ENCODE measurements at places on chromosomes 6 and 20.

DNA sequence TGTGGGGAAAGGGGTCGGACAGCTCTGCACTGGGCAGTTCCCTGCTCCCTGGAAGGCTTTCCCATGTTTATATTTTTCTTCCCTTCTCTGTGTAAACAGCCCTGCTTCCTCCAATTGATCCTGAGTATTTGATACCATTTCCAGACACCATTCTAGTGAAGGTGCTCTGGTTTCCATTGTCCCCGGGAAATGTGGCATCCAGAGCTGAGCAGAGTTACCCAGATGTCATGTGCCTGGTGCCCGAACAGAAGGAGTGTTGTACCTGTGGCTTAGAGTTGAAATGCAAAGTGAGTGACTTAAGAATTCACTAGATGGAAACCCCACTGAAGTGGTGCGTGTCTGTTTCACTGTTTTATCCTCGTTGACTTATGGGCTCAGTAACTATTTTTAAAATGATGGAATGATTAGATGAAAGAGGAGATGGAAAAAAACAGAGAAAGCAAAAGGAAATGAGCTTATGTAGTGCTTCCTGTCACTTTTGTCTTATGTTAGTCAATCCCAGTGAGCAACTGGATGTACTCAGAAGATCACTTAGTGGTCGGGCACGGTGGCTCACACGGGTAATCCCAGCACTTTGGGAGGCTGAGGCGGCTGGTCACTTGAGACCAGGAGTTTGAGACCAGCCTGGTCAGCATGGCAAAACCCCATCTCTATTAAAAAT is 83.8 kb downstream of the SASH1 start:
- DNase-seq = no peak

DNA sequence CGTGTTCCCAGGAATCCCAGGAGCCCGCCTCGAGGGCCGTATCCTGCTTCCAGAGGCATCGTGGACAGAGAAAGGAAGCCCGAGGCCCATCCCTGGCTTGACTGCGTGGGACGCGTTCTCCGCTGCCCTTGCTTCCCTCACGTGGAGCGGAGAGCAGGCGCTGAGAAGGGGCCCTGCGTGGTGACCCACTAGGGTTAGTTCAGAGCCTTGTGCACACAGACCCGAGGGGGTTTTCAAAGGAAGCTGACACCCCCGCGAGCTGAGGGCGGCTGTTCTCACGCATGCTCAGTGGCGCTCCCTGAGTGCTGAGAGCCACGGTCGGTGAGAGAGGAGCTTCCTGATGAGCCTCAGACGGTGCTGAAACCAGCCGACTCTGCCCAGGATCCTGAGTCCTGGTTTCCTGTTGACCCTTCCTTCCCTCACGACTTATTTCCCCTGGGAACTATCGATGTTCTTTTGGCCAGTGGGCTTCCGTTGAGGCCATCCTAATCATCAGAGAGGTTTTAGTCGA is 28.9 kb upstream of the CCR6 start:
- DNase-seq = peak; percentile 51

GRCh38 chr6:113347436-113347835 is 509.7 kb upstream of the MARCKS start:
- no peak for DNase-seq

DNA sequence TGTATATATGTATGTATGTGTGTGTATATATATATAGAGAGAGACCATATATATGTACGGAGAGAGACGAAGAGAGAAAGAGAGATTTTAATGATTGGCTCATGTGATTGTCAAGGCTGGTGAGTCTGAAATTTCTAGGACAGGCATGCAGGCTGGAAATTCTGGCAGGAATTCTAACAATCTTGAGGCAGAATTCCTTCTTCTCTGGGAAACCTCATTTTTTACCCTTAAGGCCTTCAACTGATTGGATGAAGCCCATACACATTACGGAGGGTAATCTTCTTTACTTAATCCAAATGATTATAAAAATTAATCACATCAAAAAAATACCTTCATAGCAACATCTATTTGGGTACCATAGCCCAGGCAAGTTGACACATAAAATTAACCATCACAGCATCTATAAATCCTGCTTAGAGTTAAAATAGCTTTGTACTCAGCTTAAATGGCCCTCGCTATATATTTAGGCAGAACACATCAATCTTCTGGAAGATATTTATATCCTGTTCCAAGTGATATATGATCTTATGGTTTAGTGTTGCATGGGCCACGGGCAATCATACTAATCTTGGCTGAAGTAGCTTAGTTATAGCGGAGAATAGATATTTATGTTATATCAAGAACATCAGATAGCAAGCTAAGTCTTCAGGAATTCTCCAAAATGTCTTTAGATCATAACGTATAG is 36.6 kb downstream of the ABRACL start:
- DNase-seq = no peak

DNA sequence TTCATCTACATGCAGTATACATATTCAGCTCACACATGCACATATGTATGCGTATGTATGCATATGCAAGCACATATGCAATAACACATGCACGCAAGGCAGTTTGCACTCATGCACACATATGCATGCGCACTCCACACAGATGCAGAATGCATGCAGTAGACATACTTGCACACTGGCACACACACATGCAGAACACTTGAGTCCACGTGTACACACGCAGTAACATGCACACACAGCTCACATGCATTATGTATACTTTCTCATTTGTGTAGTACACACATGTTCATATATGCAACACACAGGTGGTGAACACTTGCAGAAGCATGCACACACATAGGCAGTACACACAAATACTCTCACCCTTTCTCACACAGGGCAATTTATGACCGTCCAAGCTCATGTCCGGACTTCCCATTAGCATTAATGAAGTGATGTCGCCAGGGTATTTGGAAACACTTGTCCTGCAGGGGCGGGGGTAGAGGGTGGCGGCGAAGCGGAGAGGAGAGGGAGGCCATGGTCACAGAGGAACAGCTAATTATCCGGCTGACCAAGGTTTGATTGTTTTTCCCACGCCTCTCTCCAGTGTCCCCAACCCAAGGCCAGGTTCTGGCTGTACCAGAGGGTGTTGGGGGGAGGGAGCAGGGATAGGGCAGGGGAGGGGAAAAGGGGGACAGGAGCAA is 91.3 kb downstream of the VEGFA start:
- DNase-seq = no peak

- DNase-seq = no peak
Observed at GRCh38 chr6:33828452-33828763, 24.6 kb upstream of the MLN start.

DNA sequence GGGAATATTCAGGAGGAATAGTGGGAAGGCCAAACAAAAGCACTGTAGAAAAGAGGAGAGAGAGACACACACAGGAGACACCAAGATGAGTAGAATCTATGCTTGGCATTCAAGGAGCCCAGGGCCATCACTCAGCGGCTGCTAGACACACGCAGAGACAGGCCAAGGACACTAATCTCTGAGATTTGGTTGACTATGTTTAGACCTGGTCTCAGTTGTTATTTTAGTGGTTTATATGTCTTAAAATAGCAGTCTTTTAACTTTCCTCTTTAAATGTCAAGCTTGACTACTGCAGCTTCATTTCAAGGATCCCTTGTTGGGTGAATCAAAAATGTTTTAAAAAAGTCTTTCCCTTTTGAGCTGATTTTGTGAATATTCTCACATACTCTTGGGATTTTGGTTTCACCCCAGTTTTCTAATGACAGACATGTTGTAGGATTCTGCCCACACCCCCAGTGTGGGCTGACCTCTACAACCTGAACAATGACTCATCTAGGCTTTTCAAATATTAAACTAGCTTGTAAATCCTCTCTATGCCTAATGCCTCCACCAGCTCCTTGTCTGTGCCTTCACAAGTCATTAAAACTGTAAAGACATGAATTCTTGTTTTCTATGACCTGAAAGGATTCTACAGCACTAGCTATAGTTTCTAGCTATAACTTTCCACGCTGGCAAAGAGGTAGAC is 142.7 kb upstream of the EXOC2 start:
- DNase-seq = no peak

DNA sequence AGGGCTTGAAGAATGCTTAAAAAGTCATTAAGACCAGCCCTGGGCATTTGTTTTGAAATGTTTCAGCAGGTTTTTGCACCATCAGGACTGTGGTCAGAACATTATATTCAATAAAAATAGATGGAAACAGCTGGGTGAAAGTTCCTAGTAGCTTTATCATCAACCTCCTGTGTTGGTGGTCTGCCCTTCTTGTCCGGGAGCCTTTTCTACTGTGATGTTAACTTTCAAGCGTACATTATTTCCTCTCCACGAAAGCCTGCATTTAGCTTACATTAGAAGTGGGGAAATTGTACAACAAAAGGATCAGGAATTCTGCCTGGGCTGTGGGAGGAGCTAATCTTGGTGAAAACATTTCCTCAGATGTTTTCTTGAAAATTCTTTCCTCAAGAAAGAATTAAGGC is 71.1 kb downstream of the LAMA4 start:
- no peak for DNase-seq

- DNase-seq = no peak
Observed at GRCh38 chr6:16237242-16237641, 1.1 kb upstream of the GMPR start.

- DNase-seq = no peak
Observed at GRCh38 chr6:142929751-142930358, 15.1 kb downstream of the HIVEP2 start.

DNA sequence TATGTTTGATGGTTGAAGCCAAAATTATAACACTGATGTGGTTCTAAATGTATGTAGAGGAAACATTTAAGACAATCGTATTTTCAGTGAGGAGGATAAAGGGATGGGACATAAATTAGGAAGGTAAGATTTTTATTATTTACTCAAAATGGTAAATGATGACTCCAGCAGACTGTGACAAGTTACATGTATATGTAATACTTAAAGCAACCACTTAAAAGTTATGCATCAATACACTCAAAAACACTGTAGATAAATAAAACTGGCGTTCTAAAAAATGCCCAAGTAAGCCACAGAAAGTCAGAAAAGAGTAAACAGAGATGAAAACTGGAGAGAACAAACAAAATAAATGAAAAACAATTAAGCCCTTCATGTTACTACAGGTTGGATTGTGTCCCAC is 18.7 kb downstream of the HLA-DMB start:
- DNase-seq = no peak

GRCh38 chr6:13733178-13733887 is 21.7 kb upstream of the RANBP9 start:
- no peak for DNase-seq

DNA sequence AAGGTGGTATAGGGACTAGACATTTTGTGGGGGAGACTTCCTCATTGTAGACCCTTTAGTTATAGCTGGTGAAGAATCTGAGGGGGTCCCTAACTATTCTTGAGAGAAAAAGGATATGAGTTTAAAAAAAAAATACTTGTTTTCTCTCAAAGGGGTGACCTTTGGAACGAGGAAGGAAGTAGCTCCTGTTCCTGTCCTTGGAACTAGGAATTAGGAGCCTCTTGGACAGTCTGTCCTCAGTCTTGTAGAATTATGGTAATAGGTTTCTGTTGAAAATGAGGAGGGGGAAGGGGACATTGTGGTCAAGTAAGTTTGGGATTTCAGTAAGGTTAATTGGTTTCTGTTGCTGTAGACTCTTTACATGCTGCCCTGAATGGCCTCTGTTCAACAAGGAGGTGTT is 56.5 kb downstream of the PLEKHG1 start:
- DNase-seq = no peak

DNA sequence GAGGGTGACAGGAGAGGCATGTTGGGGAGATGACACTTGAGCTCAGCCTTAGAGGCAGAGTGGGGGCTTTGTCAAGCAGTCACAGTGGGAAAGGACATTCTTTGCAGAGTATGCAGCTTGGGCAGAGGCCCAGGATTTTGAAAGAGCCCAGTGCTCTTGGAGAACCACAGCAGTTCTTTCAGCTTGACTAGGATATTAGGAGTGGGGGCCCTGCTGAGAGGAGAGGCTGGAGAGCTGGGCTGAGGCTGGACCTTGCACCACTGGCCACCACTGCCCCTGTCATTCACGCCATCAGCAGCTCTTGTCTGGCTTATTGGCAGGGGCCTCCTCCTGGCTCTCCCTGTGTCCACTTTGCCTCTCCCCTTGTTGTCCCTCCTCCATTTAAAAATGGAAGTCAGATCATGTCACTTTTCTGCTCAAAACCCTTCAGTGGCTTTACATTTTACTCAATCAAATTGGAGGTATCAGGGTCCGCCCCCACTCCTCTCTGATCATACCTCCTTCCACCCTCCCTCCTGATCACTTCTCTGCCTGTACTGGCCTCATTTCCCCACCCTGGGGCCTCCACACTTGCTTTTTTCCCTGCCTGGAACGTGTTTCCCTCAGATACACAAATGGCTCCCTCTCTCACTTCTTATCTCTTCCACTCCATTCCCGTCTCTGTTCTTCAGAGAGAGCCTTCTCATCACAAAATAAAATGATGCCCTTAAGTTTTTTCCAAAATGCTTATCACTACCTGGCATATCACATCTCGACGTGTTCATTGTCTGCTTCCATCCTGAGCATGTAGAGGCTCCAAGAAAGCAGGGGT is 10.5 kb downstream of the MANBAL start:
- DNase-seq = no peak

DNA sequence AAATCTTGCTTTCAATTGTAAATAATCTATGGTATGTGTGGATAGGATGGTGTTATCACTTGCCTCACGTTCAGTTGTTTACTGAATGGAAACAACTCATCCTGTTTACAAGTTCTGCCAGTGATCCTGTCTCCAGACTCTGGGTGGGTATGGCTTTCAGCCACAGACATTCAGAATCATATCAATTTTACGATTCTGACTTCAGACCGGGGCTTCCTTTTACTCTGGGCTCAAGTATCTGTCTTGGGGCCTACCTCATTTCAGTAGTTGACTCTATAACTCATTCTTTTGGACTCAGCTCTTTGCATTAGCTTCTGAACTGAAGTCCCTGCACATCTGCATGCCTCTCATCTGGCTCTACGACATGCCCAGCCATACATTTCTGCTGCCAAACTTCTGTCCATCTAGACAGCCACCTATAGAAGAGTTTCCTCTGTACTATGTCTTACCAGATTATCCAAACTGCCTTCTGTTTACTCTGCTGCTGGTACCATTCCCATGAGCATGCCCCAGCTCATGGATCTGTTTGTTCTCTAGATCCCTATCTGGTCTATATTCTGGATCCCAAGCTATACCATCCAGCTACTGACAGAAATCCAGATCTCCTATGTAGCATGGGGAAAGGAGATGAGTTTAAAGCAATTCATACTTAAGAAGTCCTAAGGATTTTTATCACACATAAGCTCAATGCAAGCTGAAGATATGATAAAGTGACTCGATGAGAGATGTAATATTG is 34.3 kb downstream of the FYN start:
- DNase-seq = peak; percentile 63

DNA sequence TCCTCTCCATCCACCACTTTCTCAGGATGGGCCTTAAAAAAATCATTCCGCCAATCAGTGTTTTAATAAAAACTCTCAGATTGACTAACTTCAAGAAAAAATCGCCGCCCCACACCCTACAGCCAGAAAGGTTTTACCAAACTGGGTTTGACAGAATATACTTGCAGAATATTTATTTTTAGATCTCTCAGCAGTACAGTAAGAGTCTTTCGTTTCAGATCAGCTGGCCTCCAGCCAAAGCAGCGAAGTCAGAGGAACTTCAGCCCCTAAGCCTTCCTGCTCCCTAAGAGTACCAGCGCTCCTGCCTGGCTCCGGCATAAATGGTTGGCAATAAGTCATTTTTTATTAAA is 24.7 kb downstream of the TBC1D7 start:
- peak; percentile 34 for DNase-seq
